ENCODE measurements at places on chromosomes 4 and X.

DNA sequence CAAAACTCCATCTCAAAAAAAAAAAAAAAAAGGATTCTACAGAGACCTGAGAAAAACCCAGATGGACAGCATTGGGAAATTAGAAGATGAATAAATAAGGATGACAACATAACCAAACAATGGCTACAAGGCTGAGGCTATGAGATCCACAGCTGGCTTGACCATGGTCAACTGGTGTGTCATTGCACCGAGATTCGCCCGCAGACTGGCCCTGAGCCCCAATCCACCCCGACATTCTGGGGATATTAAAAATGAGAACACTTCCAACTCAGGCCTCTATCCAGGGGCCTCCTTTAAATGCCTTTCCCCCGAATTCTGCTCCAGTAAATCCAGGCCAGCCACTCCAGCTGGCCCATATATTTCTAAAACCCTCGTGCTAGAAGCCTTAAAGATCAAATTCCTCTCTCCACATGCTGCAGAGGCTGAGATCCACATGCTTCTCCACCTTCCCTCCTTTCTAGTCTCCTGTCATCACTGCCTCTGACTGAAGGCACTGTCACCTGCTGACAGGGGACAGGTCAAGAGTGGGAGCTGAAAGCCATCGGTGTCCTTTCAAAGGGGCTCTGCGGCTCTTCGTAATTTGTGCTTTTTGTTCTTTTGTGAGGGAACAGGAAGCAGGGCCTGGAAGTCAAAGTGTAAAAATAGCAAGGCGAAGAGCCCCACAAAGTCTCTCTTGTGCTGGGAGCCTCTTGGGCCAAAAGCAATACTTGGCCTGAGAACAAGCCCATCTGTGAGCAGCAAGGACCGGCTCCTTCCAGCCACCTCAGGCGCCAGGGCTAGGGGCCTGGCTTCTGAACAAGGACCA is 203.7 kb downstream of the NSUN7 start:
- no peak for DNase-seq

DNA sequence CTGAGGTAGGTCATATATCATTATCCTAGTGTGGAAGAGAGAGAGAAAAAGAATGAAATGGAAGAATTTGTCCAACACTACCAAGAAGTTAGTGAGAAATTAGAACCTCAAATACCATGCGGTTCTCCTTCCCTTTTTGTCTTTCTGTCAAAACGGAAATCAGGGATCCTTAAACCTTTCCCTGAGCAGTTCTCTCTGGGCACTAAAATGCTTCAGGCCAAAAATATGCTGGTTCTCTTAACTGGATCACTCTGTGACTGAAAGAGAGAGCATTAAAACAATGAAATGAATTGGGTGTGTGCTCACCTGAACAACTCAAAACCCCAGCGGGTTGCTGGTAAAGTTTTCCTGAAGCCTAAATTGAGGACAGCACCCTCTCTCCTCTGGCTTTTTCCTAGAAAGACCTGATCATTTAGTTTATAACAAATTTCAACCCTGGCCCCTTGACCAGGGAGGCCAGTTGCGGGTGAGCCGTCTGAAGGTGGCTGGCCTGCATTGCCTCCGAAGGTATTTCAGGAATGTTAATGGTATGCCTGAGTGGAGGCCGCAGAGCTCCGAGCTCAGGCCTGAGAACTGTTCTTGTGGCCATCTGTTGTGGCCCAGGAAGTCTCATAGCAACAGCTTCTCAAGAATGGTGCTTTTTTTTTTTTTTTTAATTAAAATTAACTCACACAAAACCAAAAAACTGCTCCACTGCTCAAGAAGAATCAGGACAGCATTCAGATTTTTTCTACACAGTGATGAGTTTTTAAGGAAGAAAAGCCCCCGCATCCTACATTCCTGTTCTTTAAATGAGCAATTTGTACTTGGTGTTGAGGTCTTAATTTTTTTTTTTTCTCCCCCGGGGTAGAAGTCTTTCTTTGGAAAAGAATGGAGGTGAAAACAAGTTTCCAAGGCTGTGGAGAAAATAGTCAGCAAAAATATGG is 155.1 kb downstream of the SHROOM3 start:
- no peak for DNase-seq

DNA sequence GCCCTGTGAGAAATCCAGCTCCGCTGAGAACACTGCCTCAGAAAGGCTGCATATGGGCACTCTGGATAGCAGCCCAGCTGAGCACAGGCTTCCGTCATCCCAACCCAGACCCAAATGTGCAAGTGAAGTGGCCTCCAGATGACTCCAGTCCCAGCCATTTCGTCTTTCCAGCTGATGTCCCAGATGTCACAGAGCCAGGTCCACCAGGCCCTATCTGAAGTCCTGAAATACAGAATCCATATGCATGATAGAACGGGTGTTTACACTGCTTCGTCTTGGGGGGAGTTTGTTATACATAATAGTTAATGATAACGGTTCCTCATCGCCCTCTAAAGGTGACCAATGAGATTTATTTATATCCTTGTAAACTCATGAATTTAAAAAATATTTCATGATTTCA is 72.6 kb upstream of the TRIM2 start:
- DNase-seq = no peak

GRCh38 chr4:80295336-80295735 is 28.9 kb downstream of the FGF5 start:
- DNase-seq = no peak

DNA sequence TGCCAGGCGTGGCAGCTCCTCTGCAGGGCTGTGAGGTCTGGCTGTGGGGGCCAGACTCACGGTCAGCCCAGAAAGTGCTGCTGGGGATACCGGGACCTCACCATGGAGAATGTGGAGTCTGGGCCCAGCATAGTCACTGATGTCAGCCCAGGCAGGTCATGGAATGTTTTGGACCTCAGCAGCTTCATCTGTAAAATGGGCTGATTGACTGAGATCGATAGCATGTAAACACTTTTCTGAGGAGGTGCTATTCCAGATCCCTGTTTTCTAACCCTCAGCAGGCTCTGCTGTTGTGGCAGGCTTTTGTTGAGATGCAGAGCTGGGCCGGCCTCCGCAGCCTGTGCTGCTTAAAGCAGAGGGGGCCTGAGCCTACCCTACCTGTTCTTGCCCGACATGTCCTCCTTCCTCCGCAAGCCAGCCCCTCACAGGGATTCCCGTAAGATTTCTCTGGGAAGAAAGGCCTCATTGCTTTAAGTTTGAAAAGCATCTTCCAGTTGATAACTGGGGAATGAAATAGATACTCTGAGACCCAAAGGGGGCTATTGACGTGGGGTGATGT is 38.3 kb upstream of the HGFAC start:
- DNase-seq = no peak

All from brain pericyte (primary cell).